Natural killer cell treated with Interleukin-12 subunit alpha and Interleukin-12 subunit beta and Interleukin-15 and Interleukin-18, amount 100 ng/mL, for 72 hours (primary cell): ENCODE measurements at places on chromosomes 12 and 14. TPM values are rescaled to one million over a fixed set of nuclear protein-coding genes. Genes with fewer than 3 reads are reported as not detected.

CLEC2B gene
- total RNA-seq: 26.7 TPM

ARMH4 gene
- total RNA-seq: not detected

KLRK1 gene
- total RNA-seq: 80.4 TPM

GPR84 gene
- 91.5 TPM for total RNA-seq

NEUROD4 gene
- total RNA-seq: not detected

ABCD2 gene
- 3.1 TPM for total RNA-seq

IL26 gene
- total RNA-seq: 10.0 TPM

RNASE2 gene
- total RNA-seq: not detected

DNA sequence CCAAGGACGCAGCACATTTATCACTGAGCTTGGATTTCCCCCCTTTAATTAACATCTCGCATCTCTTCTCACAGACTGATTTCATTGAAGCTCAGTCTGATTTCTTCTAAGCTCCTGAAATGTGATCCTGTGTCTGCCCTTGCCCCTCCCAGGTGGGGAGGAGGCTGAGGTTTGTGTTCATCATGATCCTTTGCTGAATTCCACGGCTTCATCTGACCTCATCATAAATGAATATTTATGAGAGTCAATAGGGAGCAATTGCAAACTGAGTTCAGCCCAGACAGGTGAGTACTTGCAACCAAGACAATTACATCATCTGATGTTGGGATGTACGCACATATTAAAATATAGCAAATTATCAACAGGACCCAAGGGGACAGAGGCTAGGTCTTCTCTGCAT, 72.4 kb downstream of the MAP1LC3B2 start:
- H3K27me3 ChIP-seq: peaks cover 63% of the 10 kb centered on the region
- peaks cover 4% of the 10 kb centered on the region for H3K4me1 ChIP-seq
- H3K27ac ChIP-seq: no peak overlapping the region
- H3K36me3 ChIP-seq: no peaks in the 10 kb centered on the region
- DNase-seq: no peak
- H3K4me3 ChIP-seq: no peak overlapping the region

DNA sequence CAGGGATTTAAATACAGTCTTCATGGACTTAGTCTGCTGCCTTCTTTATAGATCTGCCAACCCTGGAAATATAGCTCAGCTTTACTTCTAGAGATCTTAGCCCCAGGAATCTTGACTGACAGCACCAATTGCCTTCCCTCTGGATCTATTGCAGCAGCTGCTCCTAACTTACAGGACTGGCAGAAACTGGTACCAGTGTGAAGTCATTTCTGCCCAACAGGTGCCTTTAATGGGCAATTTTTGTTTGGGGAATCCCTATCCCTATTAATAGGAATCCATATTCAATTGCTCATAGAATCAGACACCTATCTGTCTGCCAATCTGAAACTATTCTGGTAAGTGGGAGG, 27.2 kb downstream of the SPX start:
- no peak overlapping the region for H3K27ac ChIP-seq
- no peaks in the 10 kb centered on the region for H3K4me1 ChIP-seq
- H3K27me3 ChIP-seq: peaks cover 3% of the 10 kb centered on the region
- no peak overlapping the region for H3K4me3 ChIP-seq
- no peak for DNase-seq

GRCh38 chr12:51538149-51538548, 52.9 kb upstream of the SCN8A start:
- H3K27me3 ChIP-seq: peaks cover 22% of the 10 kb centered on the region
- H3K36me3 ChIP-seq: no peaks in the 10 kb centered on the region
- no peak for DNase-seq
- no peaks in the 10 kb centered on the region for H3K4me1 ChIP-seq
- no peak overlapping the region for H3K4me3 ChIP-seq

DNA sequence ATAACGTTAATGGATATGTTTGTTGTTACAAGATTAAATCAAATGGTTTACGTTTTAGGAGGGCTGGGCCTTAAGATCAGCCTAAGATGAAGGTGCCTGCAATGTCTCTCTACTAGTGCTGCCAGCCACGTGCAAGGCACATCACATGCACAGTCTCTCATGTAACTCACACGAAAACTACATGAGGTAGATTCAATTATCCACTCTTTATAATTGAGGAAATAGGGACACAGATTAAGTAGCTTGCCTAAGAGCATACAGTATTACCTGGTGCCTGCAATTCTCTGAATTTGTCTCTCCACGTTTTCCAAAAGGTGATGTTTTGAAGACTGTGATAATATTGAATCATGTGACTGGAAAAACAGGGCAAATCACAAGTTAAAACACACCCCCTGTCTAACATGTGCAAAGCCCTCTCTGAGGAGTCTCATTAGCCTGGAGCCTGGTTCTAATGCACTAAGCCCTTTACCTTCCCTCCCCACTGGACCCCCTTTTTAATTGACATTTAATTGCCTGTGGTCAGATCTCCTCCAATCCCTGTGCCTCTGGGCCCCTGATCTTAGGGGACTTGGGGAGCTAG, 14.6 kb upstream of the ATP2A2 start:
- no peaks in the 10 kb centered on the region for H3K36me3 ChIP-seq
- no peaks in the 10 kb centered on the region for H3K4me1 ChIP-seq
- no peak for DNase-seq
- H3K27me3 ChIP-seq: peaks cover 8% of the 10 kb centered on the region
- no peak overlapping the region for H3K4me3 ChIP-seq

DNA sequence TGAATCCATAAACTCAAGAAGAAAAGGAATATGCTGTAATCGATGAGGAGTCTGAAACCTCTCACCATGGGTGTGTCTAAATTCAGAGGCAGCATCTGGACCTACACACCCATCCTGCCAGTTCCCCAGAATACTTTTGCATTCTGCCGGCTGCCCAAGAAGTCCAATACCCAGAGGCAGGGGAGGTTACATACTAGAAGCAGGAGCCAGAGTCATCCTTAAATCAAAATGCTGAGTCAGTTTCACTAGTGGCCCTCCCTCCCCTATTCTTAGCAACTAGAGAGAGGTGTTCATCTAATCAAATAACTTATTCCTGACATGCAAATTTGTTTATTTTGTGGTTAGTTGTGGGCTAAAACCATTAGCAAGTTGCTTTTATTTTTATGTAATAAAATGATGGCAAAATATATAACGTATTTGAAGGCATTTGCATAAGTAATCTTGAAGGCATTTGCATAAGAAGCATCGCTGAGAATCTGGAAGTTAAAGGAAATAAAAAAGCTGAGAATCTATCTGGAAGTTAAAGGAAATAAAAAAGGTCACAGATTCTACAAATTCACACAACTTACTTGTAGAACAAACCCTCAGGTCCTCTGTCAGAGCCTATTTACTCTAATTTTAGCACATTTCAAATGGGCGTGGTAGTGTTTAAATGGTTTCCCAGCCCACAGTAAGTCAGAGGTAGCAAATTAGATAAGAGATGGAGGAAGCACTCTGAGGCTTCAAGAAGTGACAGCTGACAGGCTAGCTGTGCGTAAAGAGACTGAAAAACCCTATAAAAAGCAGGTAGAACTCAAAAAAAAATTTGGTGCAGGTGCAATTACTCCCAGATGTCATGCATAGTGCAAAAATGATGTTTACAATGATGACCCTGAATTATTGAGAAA, 7.8 kb downstream of the BHLHE41 start:
- peaks cover 12% of the 10 kb centered on the region for H3K4me1 ChIP-seq
- DNase-seq: no peak
- H3K27ac ChIP-seq: no peak overlapping the region
- peaks cover 58% of the 10 kb centered on the region for H3K27me3 ChIP-seq

DNA sequence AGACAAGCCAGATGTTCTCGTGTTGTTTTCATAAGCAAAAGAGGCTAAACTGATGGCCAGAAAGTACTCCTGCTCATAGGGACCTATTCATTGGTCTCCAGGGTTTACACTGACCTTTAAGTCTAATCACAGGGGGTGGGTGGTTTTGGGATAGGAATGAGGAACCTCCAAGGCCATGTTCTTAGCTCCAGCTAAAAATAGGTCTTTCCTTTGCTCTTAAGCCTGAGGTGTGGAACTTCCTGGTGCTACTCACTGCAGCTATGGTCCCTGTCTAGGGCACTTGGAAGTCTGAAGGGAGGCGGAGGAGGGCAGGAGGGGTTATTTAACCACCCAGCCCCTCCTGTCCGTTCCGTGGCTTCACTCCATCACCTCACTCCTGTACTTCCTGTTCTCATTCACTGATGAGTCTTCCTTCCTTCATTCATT, 18.6 kb downstream of the GPRC5A start:
- no peak overlapping the region for H3K27ac ChIP-seq
- no peaks in the 10 kb centered on the region for H3K36me3 ChIP-seq
- peaks cover 20% of the 10 kb centered on the region for H3K27me3 ChIP-seq
- DNase-seq: no peak

DNA sequence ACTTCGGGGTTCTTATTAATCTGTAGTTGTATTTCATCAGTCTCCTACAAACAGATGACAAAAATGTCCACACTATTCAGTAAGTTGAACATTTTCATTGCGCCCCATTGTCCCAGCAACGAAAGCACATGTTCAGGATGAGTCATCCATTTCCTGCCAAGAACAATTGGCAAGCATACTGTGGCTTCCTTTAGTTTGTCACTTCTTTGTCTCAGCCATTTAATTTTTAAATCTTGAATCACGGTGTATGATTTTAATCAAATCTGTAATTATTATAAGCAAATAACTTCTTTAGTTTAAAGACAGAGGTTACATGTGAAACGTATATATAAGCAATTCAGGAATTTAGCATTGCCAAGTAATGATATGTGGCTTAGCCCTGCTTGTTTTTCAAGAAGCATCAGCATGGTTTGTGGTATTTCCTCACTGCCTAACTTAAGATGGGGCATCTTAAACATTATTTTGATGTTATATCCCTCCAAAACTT, 211.3 kb upstream of the KRR1 start:
- peaks cover 12% of the 10 kb centered on the region for H3K36me3 ChIP-seq
- peak; percentile 73 for DNase-seq
- H3K4me1 ChIP-seq: peaks cover 15% of the 10 kb centered on the region
- H3K27ac ChIP-seq: peak overlapping the region; percentile 90
- H3K4me3 ChIP-seq: peak overlapping the region; percentile 64

- no peaks in the 10 kb centered on the region for H3K27me3 ChIP-seq
- no peak overlapping the region for H3K27ac ChIP-seq
- DNase-seq: no peak
Observed at GRCh38 chr14:104758981-104759969, 6.3 kb downstream of the SIVA1 start.

- H3K27ac ChIP-seq: no peak overlapping the region
- H3K4me1 ChIP-seq: peaks cover 26% of the 10 kb centered on the region
- peak overlapping the region; percentile 54 for H3K4me3 ChIP-seq
- no peaks in the 10 kb centered on the region for H3K36me3 ChIP-seq
- H3K27me3 ChIP-seq: peaks cover 45% of the 10 kb centered on the region
Observed at GRCh38 chr14:24366721-24367513, 1.1 kb upstream of the NFATC4 start.

- H3K27ac ChIP-seq: peak overlapping the region; percentile 100
- DNase-seq: no peak
- H3K4me1 ChIP-seq: peaks cover 41% of the 10 kb centered on the region
Observed at GRCh38 chr12:3871356-3871755, 1.8 kb downstream of the PARP11 start.

DNA sequence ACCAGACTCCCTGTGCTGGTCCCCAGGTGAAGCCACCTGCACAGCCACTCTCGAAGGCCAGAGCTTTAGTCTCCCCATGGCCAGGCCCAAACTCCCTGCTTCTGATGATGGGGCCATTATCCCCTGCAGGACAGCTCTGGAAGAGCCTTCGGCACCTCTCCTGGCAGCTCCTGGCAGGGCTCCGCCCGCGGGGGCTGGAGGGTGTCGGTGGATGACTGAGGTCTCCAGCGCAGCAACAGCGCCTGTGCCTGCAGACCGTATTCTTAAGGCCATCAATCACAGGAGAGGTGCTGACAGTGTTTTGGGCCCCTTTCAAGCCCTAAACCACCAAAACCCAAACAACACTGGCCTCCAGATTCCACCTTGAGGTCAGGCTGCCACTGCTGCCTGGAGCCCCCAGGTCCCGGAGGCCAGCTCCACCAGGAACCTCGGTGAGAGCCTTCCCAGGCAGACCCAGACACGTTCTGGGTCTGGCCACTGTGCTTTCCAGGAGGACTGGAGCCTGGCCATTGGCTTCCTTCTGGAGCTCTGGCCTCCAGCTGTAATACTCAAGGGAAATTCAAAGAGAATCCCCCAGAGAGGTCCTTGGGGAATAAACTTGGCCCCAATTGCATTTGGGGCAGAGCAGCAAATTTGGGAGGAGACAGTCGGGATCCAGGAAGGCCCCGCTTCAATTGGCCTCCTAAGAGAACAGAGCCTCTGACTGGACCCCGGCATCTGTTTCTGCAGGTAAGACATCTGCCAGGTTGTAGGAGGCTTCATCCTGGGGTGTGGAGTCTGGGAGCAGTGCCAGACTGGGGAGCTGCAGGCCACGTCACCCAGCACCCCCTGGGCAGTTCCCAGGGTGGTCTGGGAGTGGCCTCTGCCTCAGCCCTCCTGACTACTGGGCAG, 210.6 kb upstream of the RTL1 start:
- peaks cover 21% of the 10 kb centered on the region for H3K27me3 ChIP-seq
- no peaks in the 10 kb centered on the region for H3K4me1 ChIP-seq
- no peak overlapping the region for H3K27ac ChIP-seq
- no peak for DNase-seq

DNA sequence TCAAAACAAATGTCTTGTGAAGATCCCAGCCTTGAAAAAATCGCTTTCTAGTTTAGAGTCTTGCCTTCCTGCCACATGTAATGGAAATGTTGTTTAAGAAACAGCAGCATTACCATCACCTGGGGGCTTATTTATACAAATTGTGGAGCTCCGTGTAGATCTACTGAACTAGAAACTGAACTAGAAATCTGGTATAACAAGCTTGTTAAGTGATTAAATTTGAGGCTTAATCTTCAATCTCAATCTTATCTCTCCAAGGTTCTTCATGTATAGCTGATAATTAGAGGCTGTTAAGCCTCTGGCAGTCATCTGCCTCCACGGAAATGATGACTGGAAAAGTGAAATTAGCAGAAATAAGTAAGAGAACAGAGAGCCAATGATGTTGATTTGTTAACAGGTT, 92.0 kb upstream of the FGD4 start:
- no peak overlapping the region for H3K27ac ChIP-seq
- no peak for DNase-seq
- peaks cover 2% of the 10 kb centered on the region for H3K4me1 ChIP-seq
- H3K4me3 ChIP-seq: no peak overlapping the region

DNA sequence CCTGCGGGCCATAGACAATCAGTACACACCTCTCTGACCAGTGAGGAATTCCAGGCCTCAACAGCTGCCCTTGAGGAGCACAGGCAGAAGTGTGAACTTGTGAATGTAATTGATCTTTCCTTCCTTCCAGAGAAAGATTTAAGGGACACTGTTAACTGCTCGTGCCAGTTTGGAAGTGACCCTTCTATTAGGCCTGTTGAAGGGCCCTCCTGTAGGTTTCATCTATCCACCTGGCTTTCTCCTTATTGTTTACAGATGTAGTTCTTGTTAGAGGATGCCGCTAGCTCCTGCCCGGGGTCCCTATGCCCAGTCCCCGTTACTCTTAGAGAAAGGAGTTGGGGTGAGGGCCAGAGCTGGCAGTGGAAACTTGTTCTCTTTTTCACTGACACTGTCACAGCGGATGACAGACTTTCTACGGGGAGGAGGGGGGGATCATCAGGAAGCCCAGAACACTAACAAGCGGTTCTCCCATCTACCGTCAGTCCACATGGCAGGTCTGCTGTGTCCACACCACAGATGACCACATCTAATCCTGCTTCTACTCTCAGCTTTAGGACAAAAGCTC, 42.6 kb downstream of the SH2B3 start:
- no peak overlapping the region for H3K4me3 ChIP-seq
- H3K4me1 ChIP-seq: peaks cover 62% of the 10 kb centered on the region
- H3K27me3 ChIP-seq: no peaks in the 10 kb centered on the region
- H3K27ac ChIP-seq: no peak overlapping the region
- H3K36me3 ChIP-seq: peaks cover 28% of the 10 kb centered on the region
- no peak for DNase-seq

- H3K27ac ChIP-seq: no peak overlapping the region
- no peak for DNase-seq
- no peaks in the 10 kb centered on the region for H3K27me3 ChIP-seq
- no peaks in the 10 kb centered on the region for H3K36me3 ChIP-seq
- H3K4me1 ChIP-seq: peaks cover 17% of the 10 kb centered on the region
Observed at GRCh38 chr14:21307637-21308036, 27.8 kb downstream of the RPGRIP1 start.
